ENCODE measurements at places on chromosomes 3 and 15. TPM values are rescaled to one million over a fixed set of nuclear protein-coding genes. Genes with fewer than 3 reads are reported as not detected.

DNA sequence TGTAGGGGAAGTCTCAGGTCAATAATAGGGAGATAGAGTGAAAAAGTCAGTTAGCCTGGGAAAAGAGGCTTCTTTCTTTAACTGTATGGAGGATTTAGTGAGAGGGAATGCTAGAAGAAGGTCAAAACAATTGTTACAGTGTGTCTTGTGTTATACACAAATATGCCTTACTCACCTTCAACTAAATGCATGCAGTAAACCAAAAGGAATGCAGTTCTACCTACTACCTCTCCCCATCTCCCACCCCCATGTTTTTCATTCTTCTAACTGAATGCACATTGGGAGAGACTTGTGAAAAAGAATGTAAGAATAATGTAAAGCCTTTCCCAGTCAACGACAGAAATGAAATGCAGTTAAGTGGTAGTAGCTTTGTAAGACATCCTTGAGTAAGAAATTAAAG lies 33.8 kb downstream of the CCDC66 start:
- DNase-seq, result no peak

Gene MNS1
- total RNA-seq, result 0.66 TPM

- no peak for DNase-seq
Measured at GRCh38 chr15:64583519-64583918, 123.1 kb downstream of the ZNF609 start.

Gene C3orf22
- total RNA-seq, result not detected

GRCh38 chr3:57688291-57688690 lies 4.6 kb downstream of the DENND6A start:
- no peak for DNase-seq

GRCh38 chr3:119468041-119468440 lies 722 bp upstream of the POGLUT1 start:
- DNase-seq, result no peak

Gene HYAL1
- total RNA-seq, result not detected

DNA sequence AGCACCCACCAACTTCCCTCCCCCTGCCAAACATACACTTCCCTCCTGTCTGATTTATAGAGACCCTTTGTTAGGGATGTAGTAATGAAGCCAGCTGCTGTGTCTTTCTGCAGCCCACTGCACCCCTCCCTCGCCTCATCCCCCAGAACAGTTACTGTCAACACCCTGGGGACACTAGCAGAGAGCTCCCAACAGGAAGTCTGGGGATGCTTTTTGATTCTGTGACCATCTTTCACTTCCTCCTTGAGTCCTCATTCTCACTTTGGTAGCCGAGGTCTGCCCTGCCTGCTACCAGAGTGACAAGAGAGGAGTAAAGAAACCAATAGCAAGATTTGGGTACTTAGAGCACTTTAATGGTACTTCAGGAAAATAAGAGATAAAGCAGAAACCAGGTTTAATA lies 201.6 kb downstream of the SATB1 start:
- no peak for DNase-seq

DNA sequence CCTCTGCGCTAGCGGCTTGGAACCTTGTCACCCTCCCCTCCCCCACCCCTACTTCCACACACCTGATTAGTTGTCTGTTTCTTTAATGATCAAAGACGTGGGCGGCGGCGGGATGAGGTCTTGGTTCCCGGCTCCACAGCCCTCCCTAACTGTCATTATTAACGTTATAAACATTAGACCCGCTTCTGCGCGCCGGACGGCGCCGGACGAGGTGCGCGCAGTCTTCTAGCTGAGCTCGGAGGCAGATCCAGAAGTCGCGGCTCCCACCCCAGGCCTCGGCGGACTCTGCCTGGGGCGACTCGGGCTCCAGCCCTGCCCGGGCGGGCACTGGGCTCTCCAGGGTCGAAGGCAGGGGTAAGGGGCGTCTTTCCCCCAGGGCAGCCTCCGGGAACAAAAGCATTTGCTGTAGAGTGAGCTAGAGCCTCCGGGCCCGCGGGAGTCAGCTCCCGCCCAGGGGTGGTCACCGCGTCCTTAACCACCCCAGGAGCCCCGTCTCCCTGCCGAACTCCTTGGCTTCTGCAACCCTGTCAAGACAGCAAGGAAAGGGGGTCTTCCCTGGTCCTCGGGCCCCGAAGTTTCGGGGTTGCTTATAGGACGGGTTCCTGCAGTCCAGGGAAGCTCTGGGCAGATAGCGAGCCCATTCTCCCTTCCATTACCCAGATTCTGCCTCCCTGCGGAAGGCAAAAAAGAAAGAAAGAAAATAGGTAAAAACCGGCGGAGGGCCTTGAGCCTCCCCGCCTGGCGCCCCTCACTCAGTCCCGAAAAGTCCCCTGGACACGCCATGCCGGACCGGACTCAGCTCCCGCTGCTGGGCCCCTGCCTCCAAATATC lies 2.2 kb upstream of the ISLR2 start:
- no peak for DNase-seq

GRCh38 chr3:159166899-159167586 lies 365.2 kb downstream of the MFSD1 start:
- DNase-seq, result no peak

DNA sequence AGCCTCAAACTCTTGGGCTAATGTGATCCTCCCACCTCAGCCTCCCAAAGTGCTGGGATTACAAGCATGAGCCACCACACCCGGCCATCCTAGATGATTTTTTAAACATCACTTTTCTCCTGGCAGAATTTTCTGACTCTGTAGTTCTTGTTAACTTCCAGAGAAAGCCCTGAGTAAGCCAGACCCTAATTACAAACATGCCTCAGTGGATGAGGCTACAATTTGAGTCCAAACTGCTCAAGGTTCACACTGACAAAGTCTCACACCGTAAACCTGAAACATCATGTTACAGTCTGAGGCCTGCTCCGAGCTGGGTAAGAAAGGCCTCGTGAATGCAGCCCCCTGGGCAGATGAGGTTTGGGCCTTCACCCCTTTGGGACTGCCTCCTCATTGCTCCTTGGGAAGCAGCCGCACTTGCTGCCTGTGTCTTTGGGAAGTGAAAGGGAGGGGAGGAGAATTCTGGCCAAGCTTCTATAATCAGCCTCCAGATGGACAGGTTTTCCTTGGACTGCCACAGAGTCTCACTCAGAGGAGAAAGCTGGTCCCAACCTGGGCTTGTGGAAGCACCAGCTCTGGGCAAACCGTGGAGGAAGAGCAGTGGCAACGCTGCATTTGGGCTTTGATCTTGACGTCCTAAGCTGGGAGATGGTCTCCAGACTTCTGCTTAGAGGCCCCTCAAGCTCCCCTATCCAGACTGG lies 46.0 kb downstream of the CA12 start:
- no peak for DNase-seq

GRCh38 chr3:10196389-10197052 lies 31.8 kb downstream of the IRAK2 start:
- DNase-seq, result no peak

DNA sequence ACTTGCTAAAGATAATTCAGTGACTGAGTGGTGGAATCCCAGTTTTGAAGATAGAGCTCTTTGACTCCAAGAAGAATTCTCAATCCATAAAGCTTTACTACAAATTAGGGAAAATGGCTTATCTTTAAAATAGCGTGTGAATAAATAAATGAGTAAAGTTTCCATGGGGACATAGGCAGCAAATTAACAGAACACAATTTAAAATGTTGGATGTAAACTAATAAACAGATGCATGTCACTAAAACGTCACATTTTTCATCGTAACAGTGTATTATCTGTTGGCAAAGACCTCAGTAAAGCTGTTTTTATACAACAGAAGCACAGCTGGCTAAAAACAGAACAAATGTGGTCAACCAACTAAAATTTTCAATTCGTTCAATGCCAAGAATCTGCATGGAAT lies 913.9 kb upstream of the CFAP20DC start:
- DNase-seq, result no peak

GRCh38 chr3:133986311-133986710 lies 43.4 kb downstream of the SLCO2A1 start:
- peak; percentile 31 for DNase-seq

GRCh38 chr3:197432384-197433127 lies 123.2 kb downstream of the BDH1 start:
- no peak for DNase-seq

DNA sequence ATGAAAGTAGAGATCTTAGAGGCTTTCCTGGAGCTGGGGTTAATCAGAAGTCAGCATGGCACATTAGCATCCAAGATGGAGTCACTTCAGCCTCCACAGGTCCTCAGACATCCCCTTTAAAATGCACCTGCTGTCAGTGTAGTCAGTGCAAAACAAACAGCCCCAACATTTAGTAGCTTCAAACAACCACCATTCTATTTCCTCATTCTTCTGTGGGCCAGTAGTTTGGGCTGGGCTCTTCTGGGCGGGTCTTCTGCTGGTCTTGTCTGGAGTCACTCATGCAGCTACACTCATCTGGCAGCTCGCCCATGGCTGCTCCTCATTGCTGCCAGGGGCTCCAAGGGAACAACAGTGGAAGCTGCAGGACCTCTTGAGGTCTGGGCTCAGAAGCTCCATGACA lies 99.9 kb downstream of the TLE3 start:
- DNase-seq, result peak; percentile 54

- DNase-seq, result peak; percentile 75
Measured at GRCh38 chr3:141498598-141499223, 11.9 kb downstream of the RASA2 start.

DNA sequence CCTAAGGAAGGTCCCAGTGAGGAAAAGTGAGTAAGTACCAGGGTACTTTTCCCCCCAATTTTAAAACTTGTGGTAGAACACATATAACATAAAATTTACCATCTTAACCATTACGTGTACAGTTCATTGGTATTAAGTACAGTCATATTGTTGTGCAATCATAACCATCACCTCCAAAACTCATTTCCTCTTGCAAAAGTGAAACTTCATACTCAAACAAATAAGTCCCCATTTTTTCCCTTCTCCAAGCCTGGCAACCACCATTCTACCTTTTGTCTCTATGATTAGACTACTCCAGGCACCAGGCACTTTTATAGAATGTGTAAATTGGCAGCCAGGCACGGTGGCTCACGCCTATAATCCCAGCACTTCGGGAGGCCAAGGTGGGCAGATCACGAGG lies 12.2 kb downstream of the PRC1 start:
- DNase-seq, result no peak

GRCh38 chr3:42732196-42732828 lies 29.7 kb upstream of the HHATL start:
- DNase-seq, result no peak

DNA sequence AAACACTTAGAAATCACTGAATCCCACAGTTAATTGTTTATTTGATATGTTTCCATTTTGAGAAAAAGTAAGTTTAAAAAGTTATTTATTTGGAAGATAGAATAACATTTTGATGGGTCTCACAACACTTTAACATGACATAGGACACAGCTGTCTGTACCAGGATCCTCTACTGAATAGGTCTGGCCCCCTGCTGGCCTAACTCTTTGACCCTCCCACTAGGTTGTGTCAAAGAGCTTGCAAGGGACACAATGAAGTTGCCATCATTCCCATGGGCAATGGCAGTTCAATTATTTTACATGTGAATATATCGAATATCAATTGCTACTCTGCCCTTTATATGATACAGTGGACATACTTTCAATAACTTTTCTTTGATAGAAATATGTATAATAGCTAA lies 138.9 kb downstream of the EPHA3 start:
- no peak for DNase-seq

GRCh38 chr15:82966671-82967071 lies 14.2 kb upstream of the HOMER2 start:
- DNase-seq, result no peak

Gene EXD1
- 0.12 TPM for total RNA-seq

DNA sequence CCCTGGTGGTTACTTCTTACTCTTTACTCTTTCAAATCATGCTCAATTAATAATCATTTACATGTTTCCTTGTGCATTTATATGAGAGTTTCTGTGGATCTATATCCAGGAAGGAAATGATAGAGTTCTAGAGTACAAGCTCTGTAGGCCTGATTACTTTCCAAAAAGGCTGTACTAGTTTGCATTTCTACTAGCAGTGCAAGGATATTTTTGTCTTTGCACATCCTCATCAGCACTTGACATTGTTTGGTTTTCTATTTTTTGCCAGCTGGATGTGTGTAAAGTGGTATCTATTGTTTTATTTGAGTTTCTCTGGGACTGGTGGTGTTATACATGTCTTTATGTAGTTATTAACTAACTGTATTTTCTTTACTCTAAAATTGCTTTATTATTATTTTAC lies 19.6 kb upstream of the SLC7A14 start:
- DNase-seq, result no peak

DNA sequence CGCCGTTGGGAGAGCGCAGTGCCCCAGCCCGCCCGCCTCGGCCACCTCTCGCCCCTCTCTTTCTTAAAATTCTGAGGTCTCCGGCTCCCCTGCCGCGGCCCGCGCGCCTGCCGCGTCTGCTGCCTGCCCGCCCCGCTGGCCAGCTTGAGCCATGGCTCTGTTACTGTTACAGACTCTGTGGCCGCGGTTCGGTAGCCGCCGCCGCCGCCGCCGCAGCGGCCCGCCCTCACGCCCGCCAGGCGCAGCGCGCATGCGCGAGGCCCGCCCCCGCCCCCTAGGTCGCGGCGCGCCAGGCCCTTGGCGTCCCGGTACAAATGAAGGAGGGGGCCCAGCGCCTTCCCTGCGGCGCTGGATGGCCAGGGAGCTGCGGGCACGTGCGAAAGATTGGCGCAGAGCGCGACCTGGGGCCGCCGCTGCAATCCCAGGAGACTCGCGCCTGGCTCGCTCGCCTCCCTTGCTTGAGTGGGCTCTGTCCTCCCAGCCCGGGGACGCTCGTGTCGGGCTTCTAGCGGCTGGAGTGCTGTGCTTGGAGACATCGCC lies at the start of gene ONECUT1:
TSS of gene ONECUT1 (minus strand) at position 168 of the 540 bp plus-strand sequence. CDS start 452 bp downstream, outside the sequence.
- DNase-seq, result peak; percentile 22

Gene ETFA
- 169 TPM for total RNA-seq

DNA sequence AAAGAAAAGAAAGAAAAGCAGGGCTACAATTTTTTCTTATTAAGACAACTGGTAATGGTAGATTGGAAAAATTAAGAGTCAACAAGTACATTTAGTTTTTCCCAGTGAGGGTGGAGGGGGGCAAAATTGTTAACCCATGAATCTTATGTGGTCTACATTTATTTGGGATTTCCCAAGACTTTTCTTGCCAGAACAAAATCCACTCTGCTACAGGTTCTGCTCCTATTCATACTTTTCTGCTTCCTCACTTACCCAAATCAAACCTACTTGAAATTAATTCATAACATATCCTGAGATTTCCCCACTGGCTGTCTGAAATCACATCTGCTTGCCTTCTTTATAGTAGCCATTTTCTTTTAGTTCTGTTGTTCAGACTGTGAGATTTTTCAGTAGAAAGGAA lies 41.1 kb downstream of the VGLL3 start:
- no peak for DNase-seq

Gene CRTAP
- 284 TPM for total RNA-seq

Gene FBXO40
- total RNA-seq, result not detected

DNA sequence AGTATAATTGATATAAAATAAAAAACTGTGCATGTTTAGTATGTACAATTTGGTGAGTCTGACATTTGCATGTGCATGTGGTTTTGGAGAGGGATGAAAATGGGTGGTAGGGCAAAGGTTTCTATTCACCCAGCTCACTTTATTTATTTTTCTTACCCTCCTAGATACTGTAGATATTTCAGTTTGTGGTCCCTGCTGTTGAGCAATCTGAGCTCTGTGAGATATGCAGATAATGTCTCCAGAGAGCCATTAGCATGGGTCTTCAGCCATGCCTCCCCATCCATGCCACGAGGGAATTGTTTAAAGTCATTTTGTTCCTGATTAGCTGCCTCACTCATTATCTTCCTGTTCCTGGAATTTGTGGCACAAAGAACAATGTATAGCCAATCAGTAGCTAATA lies 44.4 kb upstream of the B3GALNT1 start:
- peak; percentile 79 for DNase-seq

Gene SRGAP3
- 1.8 TPM for total RNA-seq

Gene MEX3B
- 4.3 TPM for total RNA-seq

Gene AHSG
- total RNA-seq, result not detected

Gene WWTR1
- 47.4 TPM for total RNA-seq

Gene NANOGP8
- total RNA-seq, result not detected

Gene FAM3D
- 0.17 TPM for total RNA-seq

Gene KPNA1
- 67.2 TPM for total RNA-seq

- DNase-seq, result no peak
Measured at GRCh38 chr15:73921254-73921925, 4.9 kb upstream of the LOXL1 start.

All from H4 (cell line).